ENCODE measurements at places on chromosomes 11 and 22.
A peak's percentile ranks its signal among the peaks of the same experiment; 100 is the strongest.

DNA sequence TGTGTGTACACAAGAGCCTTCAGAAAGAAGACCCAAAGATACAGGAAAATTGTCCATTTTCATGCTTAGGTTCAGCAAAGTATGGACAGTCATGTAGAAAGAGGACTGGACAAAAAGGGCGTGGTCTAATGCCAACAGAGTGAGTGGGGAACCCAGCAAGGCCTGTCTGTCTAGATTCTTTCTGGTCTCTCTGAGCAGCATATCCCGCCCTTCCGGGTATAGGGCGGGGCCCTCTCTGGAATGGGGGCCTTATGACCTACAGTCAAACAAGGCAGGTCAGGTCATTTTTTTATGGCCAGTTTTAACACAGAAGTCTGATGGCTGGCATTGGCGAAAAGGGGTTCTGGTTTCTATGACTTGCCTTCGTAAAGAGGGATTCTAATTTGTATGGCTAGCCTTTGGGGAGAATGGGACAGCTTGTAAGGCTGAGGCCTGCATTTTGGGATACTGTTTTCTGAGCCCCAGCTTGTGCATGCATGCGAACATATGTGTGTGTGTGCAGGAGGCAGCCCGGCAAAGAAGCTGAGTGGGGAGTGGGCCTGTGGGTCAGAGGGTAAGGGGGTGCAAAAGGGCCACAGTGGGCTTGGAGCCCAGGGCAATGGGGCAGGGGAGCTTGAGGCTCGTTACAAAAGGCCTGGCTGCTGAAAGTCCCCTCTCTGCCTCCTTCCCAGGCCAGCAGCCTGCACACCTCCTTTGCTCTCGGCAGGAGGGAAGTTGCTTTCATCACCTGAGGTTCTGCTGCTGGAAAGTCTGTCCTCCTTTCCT lies 130.5 kb upstream of the B3GAT1 start:
- no peak for DNase-seq

GRCh38 chr11:61332797-61333549 lies at the start of the genes DDB1 and TKFC:
DDB1 (minus strand) TSS chr11:61333105; CDS start chr11:61332968, 137 bp downstream.
TKFC (plus strand) TSS chr11:61333228; CDS start chr11:61334729, 1,501 bp downstream.
- DNase-seq, result peak; percentile 63

DNA sequence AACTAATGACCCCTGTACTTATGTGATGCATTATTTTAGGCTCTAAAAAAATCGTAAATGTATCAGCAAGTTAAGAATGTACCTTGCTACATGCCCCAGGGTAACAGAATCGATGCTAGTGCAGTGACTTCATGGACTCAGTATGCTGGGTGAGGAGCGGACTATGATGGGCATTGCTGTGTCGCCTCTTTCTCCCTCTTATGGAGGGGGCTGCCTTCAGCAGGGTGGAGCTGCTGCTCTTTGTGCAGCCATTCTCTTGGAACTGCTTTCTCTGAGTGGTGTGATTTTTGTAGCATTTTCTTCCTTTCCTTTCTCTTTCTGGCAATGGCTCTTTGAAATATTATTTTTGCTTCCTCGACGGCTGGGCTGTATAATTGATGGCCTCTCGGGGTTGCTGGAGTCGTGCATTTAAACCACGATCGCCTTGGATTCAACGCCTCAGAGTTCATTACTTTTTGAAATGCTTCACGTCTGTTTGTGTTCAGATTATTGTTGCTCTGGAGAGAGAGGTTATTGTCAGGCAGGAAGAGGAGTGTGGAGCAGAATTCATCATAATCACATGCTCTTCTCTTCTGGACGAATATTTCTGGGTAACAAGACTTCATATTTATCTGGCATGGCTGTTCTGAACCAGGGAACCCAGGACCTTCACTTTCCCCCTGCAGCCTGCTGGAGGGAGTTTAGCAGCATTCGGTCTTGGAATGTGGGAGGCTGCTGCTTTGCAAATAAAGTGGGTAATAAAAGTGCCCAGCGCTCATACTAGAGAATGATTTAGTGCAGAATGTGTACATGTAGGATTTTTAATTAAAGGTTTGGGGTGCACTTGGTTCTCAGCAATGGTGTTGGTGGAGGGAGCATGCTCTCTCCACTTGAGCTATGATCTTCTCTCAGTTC lies 804.2 kb downstream of the NTM start:
- DNase-seq, result no peak

- no peak for DNase-seq
These were observed 32.1 kb downstream of the ARFGAP2 start for GRCh38 chr11:47144541-47144940.

- no peak for DNase-seq
These were observed 1431.4 kb downstream of the BRD1 start for GRCh38 chr22:48396091-48396784.

DNA sequence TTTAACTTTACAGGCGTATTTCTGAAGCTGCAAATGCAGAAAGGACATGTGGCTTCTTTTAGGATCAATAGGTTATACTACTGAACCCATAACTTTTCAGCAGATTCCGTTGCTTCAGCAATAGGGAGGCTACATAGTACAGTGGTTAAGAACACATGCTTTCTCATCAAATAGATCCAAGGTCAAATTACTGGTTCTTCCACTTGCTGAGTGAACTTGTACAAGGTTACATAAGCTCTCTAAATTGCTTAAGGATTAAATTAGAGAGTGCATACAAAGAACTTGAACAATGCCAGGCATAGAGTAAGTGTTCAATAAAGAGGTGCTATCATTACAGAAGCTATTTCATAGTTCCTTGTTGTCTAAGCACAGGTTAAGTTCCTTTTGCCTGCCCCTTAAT lies 129.6 kb downstream of the BARX2 start:
- no peak for DNase-seq

DNA sequence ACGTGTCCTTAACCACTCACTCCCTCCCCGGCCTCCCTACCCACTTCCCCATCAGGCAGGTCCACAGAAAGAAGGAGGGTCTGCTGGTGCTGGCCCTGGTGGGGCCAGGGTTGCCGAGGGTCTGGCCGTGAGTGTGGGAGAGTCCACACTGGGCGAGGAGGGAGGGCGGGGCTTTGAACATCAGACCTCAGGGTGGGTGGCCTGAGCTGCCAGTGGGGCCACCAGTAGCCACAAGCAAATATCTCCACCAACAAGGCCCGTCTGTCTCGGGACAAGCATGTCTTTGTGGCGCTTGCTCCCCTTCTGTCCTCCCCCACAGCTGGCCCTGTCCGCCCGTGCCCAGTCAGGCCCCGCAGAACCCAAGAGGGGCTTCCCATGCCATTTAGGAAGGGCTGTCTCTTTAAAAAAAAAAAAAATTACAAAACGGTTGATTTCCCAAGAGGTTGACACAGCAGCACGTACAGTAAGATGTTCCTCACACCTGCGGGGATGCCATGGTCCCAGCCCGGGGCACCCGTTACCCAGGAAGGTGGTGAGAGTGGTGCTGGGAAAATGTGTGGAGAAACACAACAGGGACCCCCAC lies 17.7 kb upstream of the TALDO1 start:
- no peak for DNase-seq
